Amniotic epithelial cell (primary cell): ENCODE measurements at places on chromosomes 12 and 14.

GRCh38 chr12:51636986-51637385, 46.0 kb downstream of the SCN8A start:
- no peak for DNase-seq

GRCh38 chr12:77893918-77894317, 63.2 kb downstream of the NAV3 start:
- DNase-seq = peak; percentile 25

DNA sequence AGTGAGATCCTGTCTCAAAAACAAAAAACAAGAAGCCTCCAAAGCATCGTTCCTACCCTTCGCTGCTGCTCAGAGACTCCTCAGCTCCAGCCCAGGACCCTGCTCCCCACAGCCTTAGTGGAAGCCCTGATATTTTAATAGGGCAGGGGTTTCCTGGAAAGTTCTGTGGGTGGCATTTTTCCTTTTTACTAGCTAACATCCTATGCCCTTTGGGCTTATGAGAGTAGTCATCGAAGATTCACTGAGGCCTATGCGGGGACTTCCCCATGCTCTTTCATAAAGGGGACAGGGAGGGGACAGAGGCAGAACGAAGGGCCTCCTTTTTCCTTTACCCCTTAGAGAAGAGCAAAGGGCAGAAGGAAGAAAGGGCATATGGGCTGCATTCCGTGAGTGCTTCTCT, 8.3 kb downstream of the LAG3 start:
- no peak for DNase-seq

DNA sequence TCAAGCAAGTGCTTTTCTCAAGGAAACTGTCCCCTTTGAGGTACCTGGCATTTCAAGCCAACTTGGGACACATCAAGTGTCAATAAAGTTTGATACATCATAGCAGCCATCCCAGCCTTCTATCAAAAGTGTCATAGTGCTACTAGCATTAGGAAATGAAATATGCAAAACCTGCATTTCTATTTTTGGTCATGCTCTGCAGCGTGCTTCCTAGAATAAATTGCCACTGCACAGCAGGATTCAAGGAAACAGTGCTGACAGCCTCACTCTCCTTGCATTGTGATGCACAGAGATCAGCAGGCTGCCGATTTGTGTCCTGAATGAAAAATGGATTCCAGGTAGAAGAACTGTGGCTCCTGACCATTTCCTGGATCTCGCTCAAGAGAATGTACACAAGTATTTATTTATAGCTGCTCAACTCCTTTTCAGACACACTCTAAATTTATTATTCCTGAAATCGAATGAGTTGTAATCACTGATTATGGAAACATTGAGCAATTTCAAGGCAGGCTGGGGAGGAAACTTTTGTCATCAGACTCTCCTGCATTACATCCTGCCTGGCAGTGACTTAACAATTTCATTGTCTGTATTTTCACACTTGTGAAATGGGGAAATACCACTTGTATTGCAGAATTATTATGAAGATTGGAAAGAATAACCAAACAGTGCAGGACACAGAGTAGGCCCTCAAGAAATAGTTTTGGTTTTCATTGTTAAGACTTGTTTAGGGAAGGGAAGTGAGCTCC, 120.9 kb downstream of the SLC38A6 start:
- peak; percentile 71 for DNase-seq

DNA sequence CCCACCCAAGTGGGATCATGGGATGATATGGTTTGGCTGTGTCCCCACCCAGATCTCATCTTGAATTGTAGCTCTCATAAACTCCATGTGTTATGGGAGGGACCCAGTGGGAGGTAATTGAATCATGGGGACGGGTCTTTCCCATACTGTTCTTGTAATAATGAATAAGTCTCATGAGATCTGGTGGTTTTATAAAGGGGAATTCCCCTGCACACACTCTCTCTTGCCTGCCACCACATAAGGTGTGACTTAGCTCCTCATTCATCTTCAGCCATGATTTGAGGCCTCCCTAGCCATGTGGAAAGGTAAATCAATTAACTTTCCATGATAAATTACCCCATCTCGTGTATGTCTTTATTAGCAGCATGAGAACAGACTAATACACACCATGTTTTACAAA, 109.2 kb downstream of the IGF1 start:
- DNase-seq = no peak

- no peak for DNase-seq
These were observed 178.7 kb downstream of the PAWR start for GRCh38 chr12:79512068-79512467.

- peak; percentile 10 for DNase-seq
These were observed 21.8 kb downstream of the VASH1 start for GRCh38 chr14:76782885-76783566.

- DNase-seq = no peak
These were observed 6.5 kb downstream of the BHLHE41 start for GRCh38 chr12:26118308-26118707.

DNA sequence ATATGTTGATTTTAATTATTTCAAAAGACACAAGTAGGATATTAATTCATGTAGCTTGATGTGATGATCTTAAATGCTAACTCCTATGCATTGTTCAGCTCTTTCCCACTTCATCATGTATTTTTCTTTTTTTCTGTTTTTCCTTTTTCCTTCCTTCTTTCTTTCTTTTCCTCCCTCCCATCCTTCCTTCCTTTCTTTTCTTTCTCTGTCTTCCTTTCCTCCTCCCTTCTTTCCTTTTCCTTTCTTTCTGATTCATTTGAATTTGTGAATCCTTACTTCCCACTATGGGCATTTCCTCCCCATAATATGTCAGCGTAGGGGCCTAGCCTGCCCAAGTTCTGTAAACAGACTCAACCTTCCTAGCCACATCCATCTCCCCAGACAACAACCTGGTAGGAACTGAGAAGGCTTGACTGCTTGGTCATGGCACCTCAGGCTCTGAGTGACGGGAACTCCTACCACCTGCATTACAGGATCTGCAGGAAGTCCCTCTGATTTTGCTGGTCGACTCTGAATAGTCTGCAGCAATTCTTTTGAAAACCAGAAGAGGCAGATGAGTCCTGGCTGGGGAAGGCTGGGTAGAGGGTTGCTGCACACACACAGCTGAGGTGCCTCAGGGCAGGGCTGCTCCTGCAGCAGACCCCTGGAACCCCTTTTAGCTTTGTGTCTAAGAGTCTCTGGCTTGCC, 33.4 kb upstream of the BHLHE41 start:
- DNase-seq = no peak

- DNase-seq = no peak
These were observed 61.8 kb downstream of the FBXL14 start for GRCh38 chr12:1532375-1533165.

- peak; percentile 50 for DNase-seq
These were observed 9.7 kb upstream of the RIC8B start for GRCh38 chr12:106764738-106765137.

DNA sequence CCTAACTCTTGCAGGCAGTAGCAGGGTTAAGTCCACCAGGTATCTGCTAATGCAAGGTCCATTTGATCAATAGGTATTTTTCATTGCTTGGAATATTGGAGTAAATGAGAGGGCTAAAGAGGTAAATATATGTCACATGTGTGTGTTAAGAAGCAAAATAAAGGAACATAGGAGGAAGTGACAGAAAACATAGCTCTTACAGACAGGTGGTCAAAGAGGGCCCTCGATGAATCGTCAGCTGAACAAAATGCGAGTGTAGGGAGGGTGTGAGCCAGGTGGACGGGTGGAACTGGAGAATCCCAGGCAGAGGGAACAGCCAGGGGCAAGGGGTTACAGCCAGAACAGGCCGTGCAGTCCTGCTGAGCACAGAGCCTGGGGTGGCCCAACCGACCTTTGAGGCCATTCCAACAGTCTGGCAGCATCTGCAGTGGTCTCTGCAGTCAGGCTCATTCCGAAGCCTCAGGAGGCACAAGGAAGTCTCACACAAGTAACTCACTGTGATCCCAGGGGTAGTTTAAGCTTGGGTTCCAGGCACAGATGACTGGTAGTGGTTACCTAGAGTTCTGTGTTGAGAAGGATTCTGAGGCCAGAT, 43.2 kb downstream of the CCDC88C start:
- DNase-seq = no peak

GRCh38 chr12:1448336-1448735, 146.0 kb downstream of the FBXL14 start:
- no peak for DNase-seq

DNA sequence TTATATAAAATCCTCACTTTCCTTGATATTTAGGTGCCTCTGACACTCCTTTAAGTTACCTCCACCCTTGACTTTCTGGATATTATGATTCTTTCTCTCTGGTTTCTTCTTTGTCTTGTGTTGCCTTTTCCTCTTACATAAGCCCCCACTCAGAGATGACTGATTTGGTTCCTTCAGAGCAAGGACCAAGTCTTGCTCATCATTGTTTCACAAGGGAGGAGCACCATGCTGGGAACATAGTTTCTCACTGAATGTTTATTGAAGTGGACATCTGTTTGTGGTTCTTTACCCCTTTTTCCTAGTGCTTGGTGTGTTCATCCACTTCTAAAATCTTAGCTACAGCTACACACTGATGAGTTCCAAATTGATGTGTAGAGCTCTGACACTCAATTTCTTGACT, 161.3 kb upstream of the PTPRQ start:
- peak; percentile 66 for DNase-seq

DNA sequence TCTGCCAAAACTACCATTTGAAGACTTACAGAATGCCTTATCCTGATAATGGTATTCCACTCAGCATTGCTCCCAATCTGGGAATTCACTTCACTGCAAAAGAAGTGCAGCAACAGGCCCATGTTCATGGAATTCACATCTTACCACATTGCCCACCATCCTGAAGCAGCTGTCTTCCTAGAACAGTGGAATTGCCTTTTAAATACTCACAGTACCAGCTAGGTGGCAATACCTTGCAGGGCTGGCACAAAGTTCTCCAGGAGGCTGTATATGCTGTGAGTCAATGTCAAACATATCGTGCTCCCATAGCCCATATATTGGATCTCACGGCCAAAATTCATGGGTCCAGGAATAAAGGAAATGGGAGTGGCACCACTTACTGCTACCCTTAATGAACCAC, 83.8 kb upstream of the PLEKHG7 start:
- no peak for DNase-seq

- no peak for DNase-seq
These were observed 251.5 kb downstream of the FOXN3 start for GRCh38 chr14:89165189-89166181.

DNA sequence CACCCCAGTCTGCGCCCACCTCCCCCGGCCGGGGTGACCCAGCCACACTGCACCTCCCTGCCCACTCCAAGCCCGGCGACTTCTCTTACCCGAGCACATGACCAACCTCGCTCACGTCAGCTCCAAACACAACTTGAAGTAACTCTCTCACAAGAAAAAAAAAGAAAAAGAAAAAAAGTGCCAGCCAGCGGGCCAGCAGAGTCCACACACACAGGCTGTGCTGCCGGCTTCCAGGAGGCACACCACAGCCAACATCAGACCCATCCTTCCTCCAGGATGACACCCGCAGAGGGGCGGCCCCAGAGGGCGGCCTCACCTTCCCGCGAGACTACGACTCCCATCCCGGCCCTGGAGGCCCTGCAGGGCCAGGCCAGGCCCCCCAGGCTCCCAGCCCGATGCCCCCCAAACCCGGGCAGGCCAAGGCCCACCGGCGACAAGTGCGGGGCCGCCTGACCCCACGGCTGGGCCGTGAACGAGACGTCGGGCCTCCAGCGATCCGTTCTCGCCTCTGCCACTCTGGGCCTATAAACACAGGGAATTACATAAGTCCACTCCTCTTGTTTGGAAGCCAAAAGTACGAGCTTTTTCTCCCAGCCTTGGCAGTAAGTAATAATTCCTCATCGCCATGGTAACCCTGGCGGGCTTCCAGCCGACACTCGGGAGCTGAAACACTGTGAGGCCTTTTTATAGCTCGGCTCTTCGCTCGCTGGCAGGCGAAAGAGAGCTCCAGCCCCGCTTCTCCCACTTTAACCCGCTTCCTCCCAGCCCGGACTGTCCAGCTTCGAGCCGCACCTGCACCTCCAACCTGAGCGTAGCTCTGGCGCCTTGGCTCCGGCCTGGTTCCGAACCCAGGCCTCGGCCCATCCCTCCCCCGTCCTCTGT, 49.1 kb downstream of the NCOR2 start:
- DNase-seq = peak; percentile 100

DNA sequence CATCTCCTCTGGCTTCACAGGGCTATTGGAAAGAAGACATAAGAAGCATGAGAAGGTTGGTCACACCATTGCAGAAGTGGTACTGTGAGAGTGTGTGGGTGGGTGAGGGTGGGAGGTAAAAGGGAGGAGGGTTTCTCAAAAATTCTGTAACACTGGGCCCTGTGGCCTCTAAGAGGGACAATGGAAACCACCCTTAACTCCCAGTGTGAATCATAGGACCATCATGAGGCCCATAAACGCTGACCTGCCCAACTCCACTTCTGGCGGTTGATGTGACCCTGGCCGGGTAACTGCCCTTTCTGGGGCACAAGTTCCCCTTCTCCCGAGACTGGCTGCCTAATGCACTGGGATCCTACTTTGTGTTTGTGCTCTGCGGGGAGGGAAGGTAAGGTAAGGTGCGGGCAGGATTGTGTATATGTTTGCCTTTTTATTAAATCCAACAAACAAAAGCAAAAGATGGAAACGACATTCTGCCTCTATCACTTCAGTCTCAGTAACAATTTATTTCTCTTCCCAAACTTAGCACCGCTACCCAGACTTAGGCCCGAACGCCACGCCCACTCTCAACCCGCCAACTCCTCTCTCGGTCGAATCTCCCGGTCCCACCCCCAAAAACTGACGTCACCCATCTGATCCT, 551 bp downstream of the METTL1 start:
- DNase-seq = peak; percentile 82

DNA sequence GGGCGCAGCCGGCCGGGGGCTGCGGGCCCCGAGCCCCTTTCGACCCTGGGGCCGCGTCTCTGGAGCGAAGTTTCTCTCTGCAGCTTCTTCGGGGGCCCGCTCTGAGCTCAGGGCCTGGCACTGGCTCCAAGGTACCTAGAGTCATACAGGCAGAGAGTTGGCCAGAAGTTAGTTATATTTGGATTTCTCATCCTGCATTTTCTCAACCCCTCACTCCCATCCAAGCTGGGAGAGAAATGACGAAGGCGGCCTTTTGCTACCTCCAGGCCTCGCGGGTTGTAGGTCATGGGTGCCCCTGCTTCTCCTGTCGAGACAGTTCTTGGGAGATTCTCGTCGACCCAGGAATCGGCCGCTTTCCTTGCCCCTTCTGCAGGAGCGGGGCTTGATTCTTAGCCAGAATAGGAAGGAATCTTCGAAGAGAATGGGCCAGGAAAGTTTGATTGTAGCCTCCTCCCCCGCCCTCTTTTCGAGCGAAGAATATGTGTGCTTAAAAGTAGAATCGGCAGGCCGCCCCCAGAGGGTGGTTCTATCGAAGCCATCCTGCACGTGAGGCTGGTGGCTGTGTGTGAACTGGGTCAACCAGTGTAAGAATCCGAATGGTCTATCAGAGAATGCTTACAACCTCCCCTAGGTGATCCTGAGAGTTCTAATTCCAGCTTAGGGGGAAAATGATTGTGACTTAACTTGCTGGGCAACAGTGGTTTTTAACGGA, 785 bp downstream of the MLEC start:
- DNase-seq = no peak

DNA sequence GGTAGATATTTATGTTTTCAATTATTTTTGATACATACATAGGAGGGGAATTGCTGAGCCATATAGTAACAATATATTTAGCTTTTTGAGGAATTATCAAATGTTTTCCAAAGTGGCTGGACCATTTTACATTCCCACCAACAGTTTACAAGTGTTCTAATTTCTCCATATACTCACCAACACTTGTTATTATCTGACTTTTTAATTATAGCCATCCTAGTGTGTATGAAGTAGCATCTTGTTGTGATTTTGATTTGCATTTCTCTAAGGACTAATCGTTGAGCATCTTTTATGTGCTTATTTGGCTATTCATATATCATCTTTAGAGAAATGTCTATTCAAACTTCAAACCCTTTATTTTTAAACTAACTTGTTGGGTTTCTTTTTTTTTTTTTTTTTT, 17.2 kb upstream of the HECTD1 start:
- DNase-seq = no peak

GRCh38 chr14:43901911-43902673, 605.0 kb downstream of the FSCB start:
- no peak for DNase-seq
